ENCODE measurements at places on chromosomes 13 and 19.

DNA sequence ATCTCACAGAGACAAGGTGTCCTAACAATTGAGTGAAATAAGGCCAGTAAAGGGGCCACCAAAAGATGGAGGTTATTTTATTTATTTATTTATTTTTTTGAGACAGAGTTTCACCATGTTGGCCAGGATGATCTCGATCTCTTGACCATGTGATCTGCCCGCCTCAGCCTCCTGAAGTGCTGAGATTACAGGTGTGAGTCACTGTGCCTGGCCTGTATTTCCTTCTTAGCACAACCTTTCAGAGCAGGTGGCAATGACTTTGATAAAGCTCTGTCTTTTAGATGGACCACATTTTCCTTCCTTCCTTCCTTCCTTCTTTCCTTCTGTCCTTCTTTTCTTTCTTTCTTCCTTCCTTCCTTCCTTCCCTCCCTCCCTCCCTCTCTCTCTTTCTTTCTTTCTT is 11.0 kb upstream of the DOCK6 start:
- DNase-seq, result no peak

GRCh38 chr13:96403651-96404050 is 313.7 kb downstream of the HS6ST3 start:
- DNase-seq, result no peak

GRCh38 chr13:39364947-39365468 is 238.0 kb downstream of the LHFPL6 start:
- peak; percentile 49 for DNase-seq

DNA sequence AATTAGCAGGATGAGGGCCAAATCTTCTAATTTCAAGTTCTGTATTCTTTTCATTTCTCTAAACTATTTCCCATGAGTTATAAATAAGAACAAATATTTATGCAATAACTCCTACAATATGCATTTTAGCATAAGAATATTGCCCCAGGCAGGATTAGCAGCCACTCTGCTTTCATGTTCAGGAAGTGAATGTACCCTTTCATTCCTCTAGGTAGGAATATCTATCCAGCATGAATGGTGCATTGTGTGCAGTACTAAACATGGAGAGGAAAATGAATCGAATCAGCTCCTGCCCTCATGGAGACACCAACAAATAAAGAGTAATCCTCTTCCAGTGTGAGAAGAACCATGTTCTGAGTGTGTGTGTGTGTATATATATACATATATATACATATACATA is 41.0 kb downstream of the LHFPL6 start:
- DNase-seq, result no peak

GRCh38 chr19:34961775-34962686 is 2.0 kb downstream of the ZNF792 start:
- DNase-seq, result no peak

- DNase-seq, result no peak
Measured at GRCh38 chr19:13623716-13624710, 117.7 kb upstream of the CACNA1A start.

- no peak for DNase-seq
Measured at GRCh38 chr13:44679597-44679996, 103.5 kb upstream of the TSC22D1 start.

DNA sequence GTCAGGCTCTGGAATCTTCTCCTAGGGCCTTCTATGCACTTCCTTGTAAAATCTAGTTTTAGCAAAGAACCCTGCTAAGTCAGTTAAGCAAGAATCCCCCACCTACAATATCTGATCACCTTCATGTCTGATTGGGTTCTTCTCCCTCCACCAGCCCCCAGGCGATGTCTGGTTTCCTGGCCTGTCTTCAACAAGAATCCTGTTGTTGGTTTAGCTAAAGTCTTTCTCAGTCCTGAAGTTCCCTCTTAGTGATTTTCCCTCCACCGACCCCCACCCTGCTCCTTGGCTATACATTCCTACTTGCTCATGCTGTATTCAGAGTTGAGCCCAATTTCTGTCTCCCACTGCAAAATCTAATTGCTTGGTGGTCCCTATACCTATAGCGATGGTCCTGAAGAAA is 35.2 kb upstream of the SLC46A3 start:
- no peak for DNase-seq

- DNase-seq, result peak; percentile 11
Measured at GRCh38 chr19:35738887-35739229, 3.4 kb downstream of the IGFLR1 start.

DNA sequence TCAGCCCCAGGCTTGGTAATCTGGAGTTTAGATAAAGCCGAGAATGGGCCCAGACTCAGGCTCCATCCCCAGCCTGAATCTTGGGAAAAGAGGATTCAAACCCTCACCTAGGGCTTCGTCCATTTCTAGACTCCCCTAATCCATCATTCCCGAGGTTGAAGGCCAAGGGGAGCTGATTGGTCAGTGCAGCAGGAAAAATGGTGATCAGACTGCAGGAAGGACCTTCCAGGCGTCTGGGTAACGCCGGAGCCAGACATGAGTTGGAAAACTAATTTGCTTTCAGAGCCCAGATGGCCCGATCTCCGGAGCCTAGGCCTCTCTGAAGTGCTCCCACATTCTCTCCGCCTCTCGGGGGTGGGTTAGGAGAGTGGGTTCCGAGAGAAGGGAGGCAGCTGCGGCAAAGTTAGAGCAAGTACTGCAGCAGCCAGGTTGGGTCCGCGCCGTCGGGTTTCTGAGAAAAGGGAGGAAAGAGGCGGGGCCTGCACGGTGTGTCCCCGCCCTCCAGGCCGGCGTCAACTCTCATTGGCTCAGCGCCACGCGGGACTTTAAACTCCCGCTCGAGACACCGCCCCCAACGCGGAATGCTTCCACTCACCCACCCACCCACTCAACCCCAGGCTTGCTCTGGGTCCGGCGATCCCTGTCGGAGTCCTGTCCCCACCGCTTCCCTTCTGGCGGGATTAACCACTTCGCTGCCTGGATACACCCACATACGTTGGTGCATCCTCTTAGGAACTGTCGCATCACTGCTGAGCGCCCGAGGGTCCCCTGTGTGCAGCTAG is 788 bp upstream of the RTBDN start:
- no peak for DNase-seq

- DNase-seq, result no peak
Measured at GRCh38 chr19:41189425-41190065, 3.5 kb upstream of the CYP2S1 start.

GRCh38 chr13:36031490-36031889 is 99.7 kb downstream of the DCLK1 start:
- peak; percentile 55 for DNase-seq

- peak; percentile 40 for DNase-seq
Measured at GRCh38 chr13:76210262-76210661, 574.1 kb downstream of the LMO7 start.

- no peak for DNase-seq
Measured at GRCh38 chr13:99693852-99694611, 192.8 kb downstream of the TM9SF2 start.

DNA sequence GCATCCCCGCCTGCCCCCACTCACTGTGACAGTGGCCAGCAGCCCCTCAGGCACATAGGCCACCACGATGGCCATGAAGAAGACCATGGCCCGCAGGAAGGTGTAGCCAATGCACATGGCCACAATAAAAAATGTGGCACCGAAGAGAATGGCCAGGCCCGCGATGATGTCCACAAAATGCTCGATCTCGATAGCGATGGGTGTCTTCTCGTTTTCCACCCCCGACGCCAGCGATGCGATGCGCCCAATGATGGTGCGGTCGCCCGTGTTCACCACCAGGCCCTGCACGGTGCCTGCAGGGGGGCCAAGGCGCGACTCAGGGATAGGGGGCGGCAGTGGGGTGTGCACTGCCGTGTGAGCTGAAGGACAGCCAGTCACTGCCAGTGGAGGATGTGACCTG is 3.7 kb downstream of the ATP4A start:
- DNase-seq, result no peak

DNA sequence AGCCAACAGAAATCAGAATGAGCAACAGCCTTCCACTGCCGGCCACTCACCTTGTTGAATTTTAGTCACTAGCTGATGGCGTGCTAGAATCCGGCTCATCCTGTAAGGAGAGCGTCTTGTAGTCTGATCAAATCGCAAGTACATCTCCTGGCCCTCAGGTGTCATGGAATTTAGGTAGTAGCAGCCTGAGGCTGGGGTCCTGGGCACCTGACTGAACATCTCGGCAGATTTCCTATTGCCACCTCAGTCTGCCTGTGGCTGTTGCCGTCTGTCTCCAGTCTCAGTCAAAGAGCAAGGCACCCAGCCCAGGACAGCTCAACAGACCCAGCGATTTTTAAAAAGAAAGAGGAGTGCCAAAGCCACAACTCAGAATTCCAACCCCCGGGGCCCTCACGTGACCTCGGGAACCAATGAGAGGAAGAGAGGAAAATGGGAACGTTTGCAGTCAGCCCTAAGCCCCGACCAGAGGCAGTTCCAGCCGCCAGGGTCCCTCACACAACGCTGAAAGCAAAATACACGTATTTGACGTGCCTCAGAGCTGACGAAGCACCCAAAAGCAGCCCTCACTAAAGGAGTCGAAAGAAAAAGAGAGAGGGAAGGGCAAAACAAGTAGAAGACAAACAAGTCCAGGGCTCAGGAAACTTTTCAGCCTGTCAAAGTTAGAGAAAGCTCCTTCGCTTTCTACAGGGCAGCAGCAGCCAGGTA is at the start of gene STARD13:
TSS of gene STARD13 (minus strand) at position 336 of the 705 bp plus-strand sequence. CDS start at position 219, 117 bp downstream.
- peak; percentile 97 for DNase-seq

DNA sequence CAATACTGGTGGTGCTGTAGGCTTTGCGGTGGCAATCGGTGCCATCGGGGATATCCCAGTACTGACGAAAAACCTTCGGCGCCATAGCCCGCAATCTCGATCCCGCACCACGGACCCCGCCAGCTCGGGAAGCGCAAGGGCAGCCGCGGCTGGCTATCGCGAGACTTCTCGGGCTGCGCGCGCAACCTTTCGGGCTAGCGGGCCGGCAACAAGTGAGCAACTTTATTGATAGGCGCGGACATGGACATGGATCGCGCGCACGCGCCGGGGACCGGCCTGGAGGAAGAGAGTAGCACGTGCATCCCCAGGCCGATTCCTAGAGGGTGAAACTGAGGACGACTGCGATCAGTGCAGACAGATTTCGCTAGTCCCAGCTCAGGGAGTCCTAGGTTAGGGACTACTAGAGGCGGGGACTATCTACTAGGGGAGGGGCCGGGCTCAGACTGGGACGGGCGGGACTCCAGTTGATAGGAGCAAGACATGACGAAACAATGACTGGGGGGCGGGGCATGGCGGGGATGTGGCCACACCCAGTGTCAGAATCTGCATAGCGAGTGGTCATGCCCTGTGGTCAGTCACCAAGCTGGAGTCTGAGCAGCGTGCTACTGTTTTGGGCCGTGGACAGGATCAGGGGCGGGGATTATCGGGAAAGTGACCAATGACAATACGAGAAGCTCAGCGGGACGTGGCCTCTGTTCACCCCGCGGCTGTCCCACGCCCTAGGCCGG is at the start of gene NDUFA11:
TSS of gene NDUFA11 (minus strand) at position 167 of the 728 bp plus-strand sequence. CDS start at position 85, 82 bp downstream.
- no peak for DNase-seq

DNA sequence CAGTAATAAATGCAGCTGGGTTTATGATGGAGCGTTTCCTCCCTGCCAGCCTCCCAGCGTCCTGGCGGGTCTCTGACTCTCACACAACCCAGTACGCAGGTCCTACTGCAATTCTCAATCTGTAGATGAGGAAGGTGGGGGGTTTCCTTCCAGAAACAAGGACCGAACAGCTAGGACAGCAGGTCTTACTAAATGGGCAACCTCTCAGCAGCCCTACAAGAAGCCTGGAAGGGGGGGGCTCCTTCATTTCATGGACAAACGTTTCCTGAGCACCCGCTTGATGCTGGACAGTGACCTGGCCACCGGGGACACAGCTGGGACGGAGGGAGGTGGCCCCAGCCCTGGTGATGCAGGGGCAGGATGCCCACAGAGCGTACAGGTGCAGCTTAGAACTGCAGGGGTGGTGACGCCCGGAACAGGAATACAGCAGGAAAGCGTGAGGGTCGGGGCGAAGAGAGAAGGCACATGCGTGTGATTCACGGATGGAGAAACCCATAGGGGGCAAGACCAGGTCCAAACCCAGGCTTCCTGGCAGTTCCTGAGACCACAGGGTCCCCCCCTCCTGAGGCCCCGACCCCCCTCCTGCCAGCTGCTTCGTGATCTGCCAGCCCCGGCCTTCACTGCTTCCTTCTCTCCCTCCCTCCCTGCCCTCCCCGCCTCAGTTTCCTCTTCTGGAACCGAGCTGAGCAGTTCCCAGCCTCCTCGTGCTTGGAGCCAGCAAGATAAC is 732 bp upstream of the C2CD4C start:
- no peak for DNase-seq

DNA sequence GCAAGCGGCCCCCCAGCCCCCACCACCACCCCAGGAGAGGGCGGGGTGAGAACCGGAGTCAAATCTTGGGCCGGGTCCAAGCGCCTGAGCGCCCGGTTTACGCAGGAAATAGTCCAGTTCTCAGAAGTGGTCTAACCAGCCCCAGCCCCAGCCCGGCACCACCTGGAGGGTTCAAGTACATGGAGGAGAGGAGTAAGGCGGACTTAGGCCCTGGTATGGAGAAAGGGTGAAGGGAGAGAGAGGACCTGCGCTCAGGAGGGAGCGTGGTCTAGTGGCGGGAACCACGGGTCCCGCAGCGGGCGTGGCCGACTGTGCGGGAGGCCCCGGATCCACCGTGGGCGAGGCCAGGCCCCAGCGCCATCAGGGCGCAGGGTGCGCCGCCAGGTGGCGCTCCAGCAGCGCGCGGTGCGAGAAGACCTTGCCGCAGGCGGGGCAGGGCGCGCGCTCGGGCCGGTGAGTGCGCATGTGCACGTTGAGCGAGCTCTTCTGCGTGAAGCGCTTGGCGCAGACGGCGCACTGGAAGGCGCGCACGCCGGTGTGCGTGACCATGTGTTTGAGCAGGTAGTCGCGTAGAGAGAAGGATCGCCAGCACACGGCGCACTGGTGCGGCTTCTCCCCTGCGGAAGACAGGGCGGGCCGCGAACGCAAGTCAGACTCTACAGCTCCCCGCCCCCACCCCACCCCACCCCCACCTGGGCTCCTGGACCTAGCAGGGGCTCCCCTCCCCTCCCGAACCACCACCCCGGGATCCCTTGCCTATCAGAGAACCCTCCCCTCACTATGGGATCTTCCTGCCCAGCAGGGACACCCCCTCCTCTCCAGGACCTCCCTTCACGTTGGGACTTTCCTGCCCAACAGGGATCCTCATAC is 2.1 kb upstream of the SLC27A5 start:
- DNase-seq, result peak; percentile 85

DNA sequence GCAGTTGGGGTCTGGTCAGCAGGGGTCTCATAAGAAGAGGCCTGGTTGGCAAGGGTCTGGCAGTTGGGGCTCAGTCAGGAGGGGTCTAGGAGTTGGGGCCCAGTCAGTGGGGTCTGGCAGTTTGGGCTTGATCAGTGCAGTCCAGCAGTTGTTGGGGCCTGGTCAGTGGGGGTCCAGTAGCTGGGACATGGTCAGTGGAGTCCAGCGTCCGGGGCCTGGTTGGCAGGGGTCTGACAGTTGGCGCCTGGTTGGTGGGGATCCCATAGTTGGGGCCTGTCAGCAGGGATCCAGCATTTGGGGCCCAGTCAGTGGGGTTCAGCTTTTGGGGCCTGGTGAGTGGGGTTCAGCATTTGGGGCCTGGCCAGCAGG is 60.5 kb upstream of the TPM4 start:
- no peak for DNase-seq

DNA sequence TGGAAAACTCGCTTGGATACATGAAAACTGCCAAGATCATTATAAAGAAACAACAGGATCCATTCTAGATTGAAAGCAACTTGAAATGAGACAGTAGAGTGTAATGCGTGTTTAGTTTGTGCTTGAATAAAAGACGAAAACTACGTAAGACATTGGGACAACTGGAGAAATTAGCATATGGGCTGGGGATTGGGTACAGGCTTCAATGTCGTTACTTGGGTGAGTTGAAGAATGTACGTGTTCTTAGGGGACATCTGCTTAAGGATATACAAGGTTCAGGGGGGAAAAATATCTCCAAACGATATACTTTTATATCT is 471 bp upstream of the ERVK3-1 start:
- DNase-seq, result no peak

GRCh38 chr19:47494729-47495128 is 10.7 kb upstream of the KPTN start:
- DNase-seq, result no peak

Measured in fibroblast of mammary gland (primary cell).